ENCODE measurements at places on chromosomes 3 and 15.

GRCh38 chr15:34348735-34349300 lies 5.7 kb downstream of the NUTM1 start:
- H3K4me3 ChIP-seq, result no peak overlapping the region
- ATAC-seq, result no peak
- H3K36me3 ChIP-seq, result no peaks in the 10 kb centered on the region
- no peaks in the 10 kb centered on the region for H3K4me1 ChIP-seq

- H3K36me3 ChIP-seq, result peaks cover 74% of the 10 kb centered on the region
- no peak overlapping the region for H3K4me3 ChIP-seq
- H3K4me1 ChIP-seq, result peaks cover 3% of the 10 kb centered on the region
- no peaks in the 10 kb centered on the region for H3K27me3 ChIP-seq
- ATAC-seq, result no peak
Measured at GRCh38 chr3:112531358-112531781, 30.4 kb downstream of the ATG3 start.

DNA sequence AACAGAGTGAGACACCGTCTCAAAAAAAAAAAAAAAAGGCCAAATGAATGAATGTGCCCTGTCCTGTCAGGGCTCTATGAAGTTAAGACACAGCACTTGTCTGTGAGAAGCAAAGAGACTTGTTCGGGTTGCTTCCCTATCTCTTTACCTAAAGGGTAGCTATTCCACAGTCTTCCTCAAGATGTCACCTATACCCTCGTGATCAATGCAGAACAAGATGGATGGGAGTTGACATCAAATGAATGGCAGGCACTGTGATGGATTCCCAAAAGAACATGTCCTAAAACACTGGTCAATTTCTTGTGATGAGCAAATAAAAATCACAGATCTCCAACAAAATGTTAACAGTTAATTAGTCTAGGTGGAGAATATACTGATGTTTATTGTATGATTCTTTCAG lies 9.5 kb downstream of the TADA3 start:
- no peak for ATAC-seq
- H3K36me3 ChIP-seq, result peaks cover 92% of the 10 kb centered on the region
- H3K4me3 ChIP-seq, result no peak overlapping the region
- no peaks in the 10 kb centered on the region for H3K27me3 ChIP-seq
- H3K27ac ChIP-seq, result no peak overlapping the region

- peak overlapping the region; percentile 50 for H3K4me3 ChIP-seq
- peak overlapping the region; percentile 59 for H3K27ac ChIP-seq
- H3K4me1 ChIP-seq, result peaks cover 9% of the 10 kb centered on the region
- H3K27me3 ChIP-seq, result no peaks in the 10 kb centered on the region
- no peaks in the 10 kb centered on the region for H3K36me3 ChIP-seq
Measured at GRCh38 chr3:153319705-153320554, 157.9 kb downstream of the RAP2B start.

DNA sequence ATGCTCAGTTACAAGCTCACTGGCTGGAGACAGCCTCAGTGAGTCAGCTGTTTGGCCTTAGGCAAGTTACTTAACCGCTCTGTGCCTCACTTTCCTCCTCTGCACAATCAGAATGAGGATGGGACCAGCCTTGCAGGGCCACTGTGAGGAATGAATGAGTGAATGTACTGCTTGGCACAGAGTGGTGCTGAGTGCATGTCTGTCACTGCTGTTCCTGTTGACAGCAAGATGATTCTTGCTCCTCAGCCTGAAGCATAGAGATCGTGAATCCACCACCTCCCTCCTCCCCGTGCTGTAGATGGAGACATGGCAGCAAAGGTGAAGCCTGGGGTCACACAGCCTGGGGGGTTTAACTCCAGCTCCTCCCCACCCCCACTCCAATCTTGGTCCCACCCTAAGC lies 14.6 kb upstream of the GRIP2 start:
- H3K36me3 ChIP-seq, result no peaks in the 10 kb centered on the region
- peaks cover 42% of the 10 kb centered on the region for H3K27me3 ChIP-seq
- no peak for ATAC-seq
- no peaks in the 10 kb centered on the region for H3K4me1 ChIP-seq

GRCh38 chr3:130975251-130975650 lies 51.4 kb downstream of the ASTE1 start:
- H3K27ac ChIP-seq, result peak overlapping the region; percentile 26
- no peak for ATAC-seq
- no peak overlapping the region for H3K4me3 ChIP-seq
- H3K36me3 ChIP-seq, result peaks cover 92% of the 10 kb centered on the region
- H3K4me1 ChIP-seq, result no peaks in the 10 kb centered on the region

DNA sequence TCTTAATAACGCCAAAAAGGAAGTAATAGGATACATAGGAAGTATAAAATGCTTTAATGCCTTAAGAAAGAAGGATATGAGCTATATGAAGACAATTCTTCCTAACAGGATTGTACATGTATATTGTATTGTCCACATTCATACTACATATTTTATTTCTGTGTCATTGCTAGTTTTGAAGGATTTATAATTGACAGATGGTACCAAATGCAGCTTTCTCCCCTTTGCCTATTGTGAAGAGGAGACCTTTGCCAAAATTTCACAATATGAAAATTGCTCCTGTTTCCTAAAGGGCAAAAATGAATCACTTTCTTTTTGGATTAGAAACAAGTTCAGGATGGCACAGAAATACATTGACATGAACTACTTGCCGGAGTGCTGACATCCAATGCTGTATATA lies 34.8 kb upstream of the EOMES start:
- no peaks in the 10 kb centered on the region for H3K27me3 ChIP-seq
- H3K4me3 ChIP-seq, result no peak overlapping the region
- H3K27ac ChIP-seq, result no peak overlapping the region

GRCh38 chr15:37206690-37207089 lies 106.3 kb upstream of the MEIS2 start:
- H3K27ac ChIP-seq, result no peak overlapping the region
- ATAC-seq, result no peak
- no peak overlapping the region for H3K4me3 ChIP-seq

GRCh38 chr3:150738688-150739087 lies 24.3 kb downstream of the SIAH2 start:
- peaks cover 56% of the 10 kb centered on the region for H3K4me1 ChIP-seq
- peaks cover 57% of the 10 kb centered on the region for H3K36me3 ChIP-seq
- no peaks in the 10 kb centered on the region for H3K27me3 ChIP-seq
- peak overlapping the region; percentile 100 for H3K27ac ChIP-seq

GRCh38 chr3:25103391-25103790 lies 324.7 kb upstream of the RARB start:
- no peak overlapping the region for H3K4me3 ChIP-seq
- no peak overlapping the region for H3K27ac ChIP-seq
- H3K27me3 ChIP-seq, result no peaks in the 10 kb centered on the region
- no peaks in the 10 kb centered on the region for H3K36me3 ChIP-seq
- ATAC-seq, result no peak

GRCh38 chr3:42009456-42009855 lies 47.6 kb upstream of the ULK4 start:
- peaks cover 7% of the 10 kb centered on the region for H3K36me3 ChIP-seq
- no peak overlapping the region for H3K27ac ChIP-seq
- no peak overlapping the region for H3K4me3 ChIP-seq
- ATAC-seq, result no peak
- H3K27me3 ChIP-seq, result no peaks in the 10 kb centered on the region
- peaks cover 12% of the 10 kb centered on the region for H3K4me1 ChIP-seq

- no peak for ATAC-seq
- H3K4me3 ChIP-seq, result no peak overlapping the region
- H3K4me1 ChIP-seq, result no peaks in the 10 kb centered on the region
- no peak overlapping the region for H3K27ac ChIP-seq
- H3K36me3 ChIP-seq, result no peaks in the 10 kb centered on the region
- H3K27me3 ChIP-seq, result no peaks in the 10 kb centered on the region
Measured at GRCh38 chr3:170323331-170323730, 34.2 kb upstream of the SKIL start.

All from activated T-helper 17 cell treated with anti-CD3 and anti-CD28 coated beads, Interleukin-2, amount 50 U/mL, for 72 hours (primary cell).